ENCODE measurements at places on chromosomes 1 and 21.

- DNase-seq, result no peak
Observed at GRCh38 chr1:183841950-183842794, 37.3 kb downstream of the RGL1 start.

DNA sequence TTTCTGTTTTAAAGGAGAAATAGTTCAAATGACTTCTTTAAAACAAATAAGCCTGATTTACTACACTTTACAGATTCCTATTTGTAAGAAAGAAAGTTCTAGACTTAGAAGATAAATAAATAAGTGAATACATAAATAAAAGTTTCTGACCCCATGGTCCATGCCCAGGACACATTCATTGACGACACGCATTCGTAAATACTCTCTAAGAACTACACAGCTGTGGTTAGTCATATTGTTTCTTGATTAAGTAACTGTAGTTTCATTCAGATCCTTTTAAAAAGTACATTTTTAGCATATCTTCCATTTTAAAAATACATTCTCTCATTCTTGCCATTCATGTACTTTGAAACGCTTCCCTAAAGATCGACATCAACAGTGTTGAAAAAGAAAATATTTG is 497.4 kb downstream of the SETD4 start:
- DNase-seq, result no peak

GRCh38 chr1:29513357-29513756 is 277.0 kb downstream of the PTPRU start:
- peak; percentile 83 for DNase-seq

- no peak for DNase-seq
Observed at GRCh38 chr1:1732381-1732780, 8.2 kb upstream of the CDK11A start.
